ENCODE measurements at places on chromosomes 1 and 21. TPM values are rescaled to one million over a fixed set of nuclear protein-coding genes. Genes with fewer than 3 reads are reported as not detected.

- DNase-seq = no peak
Measured at GRCh38 chr1:30377230-30378002, 346.0 kb downstream of the MATN1 start.

- DNase-seq = no peak
Measured at GRCh38 chr1:101278845-101279244, 42.0 kb downstream of the S1PR1 start.

The ACTL8 gene
- total RNA-seq = 88.9 TPM

- no peak for DNase-seq
Measured at GRCh38 chr1:18211764-18212163, 104.2 kb downstream of the IGSF21 start.

The LHX8 gene
- total RNA-seq = not detected
